Sciatic nerve (tissue), 2 donors: ENCODE measurements at places on chromosomes 2 and 18. TPM values are rescaled to one million over a fixed set of nuclear protein-coding genes. Genes with fewer than 3 reads are reported as not detected.
A peak's percentile ranks its signal among the peaks of the same experiment; 100 is the strongest.

DNA sequence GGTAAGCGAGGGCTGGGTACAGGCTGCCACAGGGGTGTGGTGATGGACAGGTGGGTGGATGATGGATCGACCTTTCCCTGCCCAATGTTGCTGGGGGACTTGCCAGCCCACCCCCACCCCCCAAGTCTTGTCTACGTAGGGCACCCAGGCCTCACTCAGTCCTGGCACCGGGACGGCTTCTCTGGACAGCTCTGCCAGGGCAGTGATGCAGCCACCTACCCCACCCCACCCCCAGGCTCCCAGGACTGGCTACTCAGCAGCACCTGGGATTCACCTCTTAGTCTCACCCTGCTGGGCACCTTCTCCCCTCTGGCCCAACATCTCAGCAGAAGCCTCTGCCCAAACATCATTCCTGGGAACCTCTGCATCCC is 55.7 kb downstream of the ANKMY1 start:
- DNase-seq: peak; percentile 47

DNA sequence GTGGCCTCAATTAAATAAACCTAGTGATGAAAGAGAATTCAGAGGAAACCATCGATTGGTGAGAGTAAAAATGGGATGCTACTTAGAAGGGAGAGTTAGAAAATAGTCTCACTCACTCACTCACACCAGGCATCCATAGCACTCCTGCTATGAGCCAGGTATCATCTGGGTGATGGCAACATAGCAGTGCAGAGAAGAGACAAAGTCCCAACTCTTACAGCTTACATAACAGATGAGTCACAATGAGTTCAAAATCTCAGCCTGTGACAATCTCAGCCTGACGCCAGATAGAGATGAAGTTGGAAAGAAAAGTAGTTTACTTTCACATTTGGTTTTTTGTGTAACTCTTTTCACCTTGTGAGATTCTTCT is 55.4 kb upstream of the THOC1 start:
- DNase-seq: no peak

DNA sequence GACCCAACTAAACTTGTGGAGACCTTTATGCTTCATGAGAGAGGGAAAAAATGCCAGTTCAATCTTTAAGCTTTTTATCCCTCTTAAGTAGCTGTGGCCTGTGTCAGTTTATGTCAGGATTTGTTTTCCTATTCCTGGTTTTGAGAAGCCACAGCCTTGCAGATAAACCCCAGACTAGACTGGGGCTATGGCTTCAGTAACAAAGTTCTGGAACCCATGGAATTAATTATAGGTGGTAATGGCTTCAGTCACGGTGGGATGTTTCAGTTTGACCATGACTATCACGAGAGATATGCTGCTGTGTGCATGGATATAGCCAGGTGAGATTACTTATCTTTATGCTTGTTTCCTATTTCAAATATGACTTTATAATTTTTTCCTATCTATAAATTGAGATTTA is 134.8 kb downstream of the RAPGEF4 start:
- DNase-seq: no peak

DNA sequence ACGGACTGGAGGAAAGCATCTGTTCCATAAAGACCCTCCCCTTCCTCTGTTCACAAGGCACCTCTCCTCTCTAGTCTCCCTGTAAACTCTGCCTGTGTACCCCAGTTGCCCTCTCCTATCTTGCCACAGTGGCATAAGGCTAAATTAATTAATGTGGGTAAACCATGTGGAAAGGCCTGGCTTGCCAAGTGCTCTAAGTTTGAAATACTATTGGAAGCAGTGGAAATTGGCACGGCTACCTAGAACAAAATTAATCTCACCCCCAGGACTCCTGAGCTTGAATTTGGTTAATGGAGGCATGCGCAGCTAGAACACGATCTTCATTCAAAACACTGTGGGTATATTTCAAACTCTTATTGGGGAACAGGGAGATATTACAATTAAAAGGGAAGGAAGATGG is 19.2 kb upstream of the SLC14A2 start:
- DNase-seq: no peak

DNA sequence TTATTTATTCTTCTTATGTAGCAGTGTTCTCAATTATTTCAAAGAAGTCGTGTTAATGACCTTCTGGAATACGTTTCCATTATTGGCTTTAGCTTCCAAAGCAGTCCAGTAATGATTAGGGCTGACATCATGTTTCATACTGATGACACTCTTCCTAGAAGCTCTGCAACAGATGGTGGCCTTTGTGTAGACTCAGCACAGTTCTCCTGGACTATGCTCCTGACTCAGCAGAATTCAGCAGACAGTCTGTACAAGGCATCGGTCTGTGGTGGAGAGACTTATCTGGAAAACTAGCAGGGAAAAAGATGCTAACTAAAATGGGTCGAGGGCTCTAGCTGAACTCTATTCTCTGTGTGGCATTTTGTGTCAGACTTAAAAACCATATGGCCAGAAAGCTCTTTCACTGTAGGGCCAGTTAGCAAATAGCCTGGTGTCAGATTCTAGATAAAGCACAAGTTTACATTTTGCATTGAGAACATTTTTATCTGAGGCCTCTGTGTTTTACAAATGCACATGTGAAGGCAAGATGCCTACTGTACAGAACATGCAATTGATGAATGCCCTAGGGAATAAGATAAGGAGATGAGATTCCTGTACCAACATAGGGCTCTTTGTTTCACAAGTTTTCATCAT is 35.1 kb downstream of the GULP1 start:
- DNase-seq: no peak

GRCh38 chr18:3485153-3486149 is 35.5 kb downstream of the TGIF1 start:
- no peak for DNase-seq

GRCh38 chr18:13630716-13631268 is 95.6 kb downstream of the FAM210A start:
- no peak for DNase-seq

GRCh38 chr2:230230087-230230486 is 4.6 kb downstream of the SP140 start:
- no peak for DNase-seq

DNA sequence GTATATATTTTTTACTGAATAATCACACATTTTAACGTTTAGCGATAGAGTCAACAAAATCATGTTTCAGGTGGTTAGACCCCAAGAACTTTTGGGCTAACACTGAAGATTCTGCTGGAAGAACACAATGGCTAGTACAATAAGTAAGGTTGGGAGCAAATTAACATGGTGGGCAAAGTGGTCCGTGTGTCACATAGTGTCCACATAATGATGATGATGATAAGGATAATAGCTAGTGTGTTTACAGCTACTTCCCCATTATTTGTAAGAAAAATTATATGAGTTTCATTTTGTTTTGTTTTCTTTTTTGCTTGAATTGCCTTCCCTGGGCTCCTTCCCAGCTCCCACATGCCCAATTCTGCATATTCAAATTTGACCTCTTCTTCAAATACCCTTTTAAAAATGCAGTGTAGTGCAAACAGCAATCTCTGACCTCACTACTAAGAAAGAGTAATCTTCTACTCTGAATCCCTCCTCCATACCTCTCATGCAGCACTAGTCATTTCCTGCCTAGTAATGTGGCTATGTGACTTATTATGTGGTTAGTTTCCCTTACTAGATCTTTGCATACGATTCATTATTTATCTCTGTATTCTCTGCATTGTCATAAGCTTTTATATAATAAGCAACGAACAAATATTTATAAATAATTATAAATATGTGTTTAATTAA is 16.9 kb upstream of the VPS54 start:
- no peak for DNase-seq

DNA sequence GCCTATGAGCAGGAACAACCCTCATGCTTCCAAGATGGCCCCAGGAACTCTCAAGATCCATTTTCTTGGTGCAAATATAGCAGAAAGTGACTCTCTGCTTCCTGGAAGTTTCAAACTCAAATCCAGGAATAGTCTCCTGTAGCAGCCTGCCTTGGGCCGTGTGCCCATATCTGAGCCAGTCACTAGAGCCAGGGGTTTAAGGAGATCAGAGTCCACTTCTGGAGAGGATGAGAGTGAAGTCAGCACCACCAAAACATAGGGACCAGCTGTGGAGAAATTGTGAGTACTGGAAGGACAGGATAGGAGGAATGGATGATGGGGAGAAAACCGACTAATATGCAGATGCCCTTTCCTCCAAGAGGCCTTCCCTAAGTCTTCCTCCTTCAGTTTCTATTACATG is 33.2 kb downstream of the PSD4 start:
- no peak for DNase-seq

- DNase-seq: no peak
Measured at GRCh38 chr2:160156665-160157064, 43.4 kb downstream of the ITGB6 start.

DNA sequence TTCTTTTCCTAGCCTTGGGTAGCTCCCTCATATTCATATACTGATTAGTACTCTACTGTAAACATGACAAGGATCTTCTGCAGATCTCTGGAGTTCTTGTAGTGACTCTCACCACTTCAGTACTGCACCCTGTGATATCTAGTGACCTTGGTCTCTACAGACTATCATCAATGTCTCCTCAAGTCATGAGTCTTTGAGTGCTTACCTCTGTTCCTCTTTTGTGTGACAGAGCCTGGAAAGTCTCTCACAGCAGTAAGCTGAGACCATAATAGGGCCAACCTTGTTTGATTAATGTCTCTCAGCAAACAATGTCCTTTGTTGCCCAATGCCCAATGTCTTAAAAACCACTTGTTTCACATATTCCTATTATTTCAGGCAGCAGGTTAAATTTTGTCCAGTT is 34.2 kb upstream of the BAZ2B start:
- no peak for DNase-seq

DNA sequence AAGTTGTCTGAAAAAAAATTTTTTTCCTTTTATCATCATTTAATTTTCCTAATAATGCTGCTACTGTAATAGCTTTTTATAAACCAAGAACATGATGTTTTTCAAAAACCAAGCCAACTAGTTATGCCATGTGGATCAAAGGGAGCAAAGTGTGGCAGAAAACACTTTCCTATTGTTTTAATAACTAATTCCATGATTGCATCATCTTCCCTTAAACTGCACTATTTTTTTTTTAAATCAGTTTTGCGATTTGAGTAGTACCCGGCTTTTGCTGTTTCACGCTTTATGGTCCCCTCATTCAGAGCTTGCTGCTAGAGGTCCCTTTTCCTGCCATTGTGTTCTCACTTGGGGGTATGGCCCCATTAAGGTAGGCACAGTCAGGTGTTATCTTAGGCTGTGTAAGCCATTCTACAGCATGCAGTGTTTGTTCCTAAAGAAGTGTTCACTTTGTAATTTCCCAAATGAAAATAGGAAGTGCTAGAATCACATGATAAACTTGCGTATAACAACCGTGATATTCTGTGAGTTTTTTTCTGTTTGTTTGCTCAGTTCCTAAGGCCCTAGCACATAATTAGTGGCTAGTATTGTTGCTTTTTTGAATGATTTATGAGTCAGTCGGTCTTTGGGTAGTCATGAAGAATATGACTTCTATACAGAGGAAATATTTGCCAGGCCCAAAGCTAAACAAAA is 225.8 kb downstream of the PTGR3 start:
- DNase-seq: no peak

- no peak for DNase-seq
Measured at GRCh38 chr2:177872286-177872685, 200.3 kb downstream of the PDE11A start.

- DNase-seq: no peak
Measured at GRCh38 chr2:194253528-194254259, 1403.3 kb upstream of the SLC39A10 start.

DNA sequence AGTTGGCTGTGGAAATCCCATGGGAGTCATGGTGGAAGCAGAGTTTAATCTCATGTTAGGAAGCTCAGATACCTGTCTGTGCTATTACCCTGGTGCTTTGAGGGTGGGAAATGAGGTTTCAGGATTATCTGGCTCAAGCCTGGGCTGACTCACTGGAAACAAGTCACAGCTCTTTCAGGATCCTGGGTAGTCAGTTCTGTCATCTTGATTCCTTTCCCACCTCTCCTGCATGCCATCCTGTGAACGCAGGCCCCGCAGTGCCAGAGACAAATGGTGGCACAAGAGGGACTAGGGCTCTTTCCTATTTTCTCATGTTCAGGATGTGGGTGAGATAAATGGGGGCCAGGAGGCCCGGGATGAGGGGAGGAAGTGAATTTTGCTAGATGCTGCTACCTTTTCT is 3.7 kb upstream of the FAM136A start:
- DNase-seq: no peak

ANKRD36C gene
- 81.0 TPM for total RNA-seq

M1AP gene
- total RNA-seq: 1.1 TPM

MOCOS gene
- 6.4 TPM for total RNA-seq

BBS5 gene
- 13.5 TPM for total RNA-seq

SERPINB3 gene
- total RNA-seq: not detected

MOGAT1 gene
- 0.45 TPM for total RNA-seq

SULT1C4 gene
- 12.5 TPM for total RNA-seq
